CD4-positive, alpha-beta T cell treated with Interleukin-15 for 4 hours (primary cell): ENCODE measurements at places on chromosomes 5 and 9.

GRCh38 chr9:91207729-91208418 is 153.8 kb downstream of the AUH start:
- DNase-seq, result peak; percentile 35

DNA sequence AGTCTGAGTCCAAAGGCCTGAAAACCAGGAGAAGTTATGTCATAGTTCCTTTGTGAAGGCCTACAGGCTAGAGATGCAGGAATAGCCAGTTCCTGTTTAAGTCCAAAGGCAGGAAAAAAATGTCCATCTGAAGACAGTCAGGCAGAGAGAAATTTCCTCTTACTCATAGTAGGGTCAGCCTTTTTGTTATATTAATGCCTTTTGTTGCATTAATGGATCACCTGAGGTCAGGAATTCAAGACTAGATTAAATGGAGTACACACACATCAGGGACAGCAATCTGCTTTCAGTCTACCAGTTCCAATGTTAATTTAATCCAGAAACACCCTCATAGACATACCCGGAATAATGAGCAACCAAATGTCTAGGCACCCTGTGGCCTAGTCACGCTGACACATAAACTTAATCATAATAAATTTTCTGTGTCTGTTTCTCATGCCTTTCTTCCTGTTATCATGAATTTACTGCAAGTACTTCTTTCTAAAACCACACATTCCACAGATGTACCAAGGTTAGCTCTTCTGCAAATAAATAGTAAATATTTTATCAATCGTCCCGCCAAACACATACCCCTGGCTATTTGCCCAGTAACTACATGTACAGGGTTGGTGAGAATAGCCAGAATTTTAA is 703.9 kb downstream of the EFNA5 start:
- no peak for DNase-seq

DNA sequence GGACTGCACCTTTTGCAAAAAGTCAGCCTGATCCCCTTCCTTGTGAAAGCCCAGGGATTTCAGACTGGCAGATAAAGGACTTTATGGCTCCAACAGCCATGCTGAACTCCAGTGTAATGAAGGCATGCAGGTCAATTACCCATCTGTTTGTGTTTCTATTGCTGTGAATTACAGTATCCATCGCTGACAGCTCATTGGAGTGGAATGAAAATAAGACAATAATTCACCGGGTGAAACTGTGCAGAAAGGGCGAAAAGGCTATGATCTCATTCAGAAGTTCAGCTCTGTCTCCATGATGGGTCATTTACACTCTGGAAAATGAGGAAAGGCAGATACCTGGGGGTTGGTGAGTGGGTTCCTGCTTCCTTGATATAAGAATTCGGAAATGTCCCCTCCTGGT is 148.0 kb downstream of the BRINP1 start:
- no peak for DNase-seq

GRCh38 chr5:170426149-170426767 is 37.1 kb upstream of the KCNMB1 start:
- DNase-seq, result no peak

DNA sequence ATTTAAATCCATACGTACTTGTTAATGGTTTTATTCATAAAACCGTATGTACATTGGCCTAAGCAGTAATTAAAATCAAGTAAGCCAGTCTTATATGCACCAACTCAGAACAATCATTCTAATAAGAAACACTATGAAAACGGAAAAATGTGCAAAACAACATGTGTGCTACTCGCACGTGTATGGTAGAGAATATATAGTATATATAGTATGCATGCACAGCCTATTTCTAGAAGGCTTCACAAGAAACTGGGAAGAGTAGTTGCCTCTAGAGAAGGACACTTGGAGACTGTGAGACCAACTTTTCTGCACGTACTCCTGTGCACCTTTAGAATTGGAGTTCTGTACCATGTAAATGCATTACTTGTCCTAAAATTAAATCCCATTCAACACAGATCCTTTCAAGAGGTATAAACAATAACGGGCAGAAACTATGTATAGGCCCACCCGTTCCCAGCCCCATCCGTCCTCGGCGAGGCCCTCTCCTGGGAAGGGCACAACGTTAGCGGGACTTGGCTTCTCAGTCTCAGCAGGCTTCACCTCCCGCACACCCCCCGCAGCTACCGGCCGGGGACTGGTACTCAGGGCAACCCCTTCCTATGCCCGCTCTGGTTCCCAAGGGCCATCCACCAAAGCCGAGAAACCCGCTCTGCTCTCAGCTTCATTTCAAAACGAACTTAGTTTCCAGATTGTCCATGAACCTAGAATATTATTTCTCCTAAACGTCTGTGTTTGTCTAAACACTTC is 2.0 kb downstream of the CDC14B start:
- no peak for DNase-seq

- no peak for DNase-seq
Observed at GRCh38 chr9:120865176-120865575, 11.8 kb downstream of the PHF19 start.

DNA sequence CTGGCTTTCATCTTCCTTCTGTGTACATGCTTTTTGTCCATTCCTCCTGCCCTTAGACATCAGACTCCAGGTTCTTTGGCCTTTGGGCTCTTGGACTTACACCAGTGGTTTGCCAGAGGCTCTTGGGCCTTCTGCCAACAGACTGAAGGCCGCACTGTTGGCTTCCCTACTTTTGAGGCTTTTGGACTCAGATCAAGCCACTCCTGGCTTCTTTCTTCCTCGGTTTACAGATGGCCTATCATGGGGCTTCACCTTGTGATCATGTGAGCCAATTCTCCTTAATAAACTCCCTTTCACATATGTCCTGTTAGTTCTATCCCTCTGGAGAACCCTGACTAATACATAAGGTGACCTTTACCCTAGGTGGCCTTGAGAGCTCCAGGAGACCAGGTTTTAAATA is 189.1 kb upstream of the CCNG1 start:
- no peak for DNase-seq

GRCh38 chr5:91119217-91119616 is 263.9 kb downstream of the ARRDC3 start:
- DNase-seq, result no peak

- DNase-seq, result no peak
Observed at GRCh38 chr5:90338712-90339372, 70.7 kb downstream of the CETN3 start.

- DNase-seq, result no peak
Observed at GRCh38 chr9:37446401-37446800, 18.8 kb downstream of the ZBTB5 start.

DNA sequence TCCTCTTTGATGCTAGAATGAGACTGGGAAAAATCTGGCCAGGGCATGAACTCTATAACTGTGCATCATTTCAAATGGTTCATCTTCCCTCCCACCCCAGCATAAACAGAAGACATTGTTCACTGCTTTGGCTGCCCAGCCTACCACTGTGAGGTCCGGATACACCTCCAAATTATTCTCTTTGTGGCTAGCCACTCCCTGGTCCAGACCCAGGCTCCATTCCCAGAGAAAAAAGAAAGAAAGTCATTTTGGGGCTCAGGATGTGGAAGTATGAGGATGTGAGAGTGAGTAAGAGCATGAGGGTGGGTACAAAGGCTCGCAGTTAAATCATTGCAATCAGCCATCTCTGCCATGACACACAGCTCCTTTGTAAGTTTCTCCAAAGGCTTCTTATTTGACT is 559.2 kb downstream of the PSAT1 start:
- no peak for DNase-seq
